Activated naive CD4-positive, alpha-beta T cell (primary cell): ENCODE measurements at places on chromosomes 5 and 9.

GRCh38 chr9:128635266-128636023 is 21.2 kb downstream of the DYNC2I2 start:
- no peak for DNase-seq

GRCh38 chr9:2418619-2419018 is 203.0 kb upstream of the VLDLR start:
- no peak for DNase-seq

GRCh38 chr5:74460694-74461093 is 179.8 kb downstream of the ENC1 start:
- DNase-seq: no peak

GRCh38 chr9:124595743-124596142 is 88.5 kb upstream of the NR5A1 start:
- DNase-seq: no peak

GRCh38 chr5:33531824-33532223 is 91.1 kb downstream of the TARS1 start:
- no peak for DNase-seq

DNA sequence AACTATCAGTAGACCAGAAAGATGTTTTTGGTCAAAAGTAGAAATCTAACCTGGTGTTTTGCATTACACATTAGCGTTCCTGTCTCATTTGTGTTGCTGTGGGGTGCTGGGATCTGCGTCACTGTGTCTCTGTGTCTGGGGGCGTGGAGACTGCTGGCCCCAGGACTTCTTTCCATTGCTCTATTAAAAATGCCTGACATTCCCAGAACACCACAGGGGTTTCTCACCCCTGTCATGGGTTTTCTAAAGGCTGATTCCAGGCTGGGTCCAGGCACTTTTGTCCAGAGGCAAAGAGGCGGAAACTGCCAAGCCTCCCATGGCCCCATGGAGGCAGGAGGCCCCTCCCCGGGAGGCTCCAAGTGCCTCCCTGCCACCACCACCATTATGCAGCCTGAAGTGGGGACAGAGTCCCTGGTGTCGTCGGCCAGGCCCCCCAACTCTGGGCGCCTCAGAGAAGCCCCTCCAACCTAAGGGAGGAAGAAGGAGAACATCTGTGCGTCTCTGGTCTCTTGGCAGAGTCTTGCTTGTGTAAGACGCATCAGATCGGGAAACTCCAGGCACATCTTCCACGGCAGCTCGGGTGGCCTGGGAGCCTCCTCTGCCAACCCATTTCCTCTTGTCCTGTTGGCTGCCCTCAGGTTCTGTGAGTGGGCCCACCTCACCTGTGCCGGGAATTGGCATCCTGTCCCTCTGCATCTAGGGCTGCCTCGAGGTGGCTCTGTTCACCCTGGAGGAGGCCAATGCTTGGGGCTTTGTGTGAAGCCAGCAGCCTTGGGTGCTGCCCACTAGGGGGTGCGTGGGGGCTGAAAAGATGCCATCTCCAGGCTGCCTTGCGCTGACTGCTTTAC is 13.8 kb upstream of the PLEKHG4B start:
- DNase-seq: no peak

GRCh38 chr5:90279091-90279490 is 130.5 kb downstream of the CETN3 start:
- no peak for DNase-seq
